ENCODE measurements at places on chromosomes 7 and 10. TPM values are rescaled to one million over a fixed set of nuclear protein-coding genes. Genes with fewer than 3 reads are reported as not detected.

Gene PITX3
- 0.23 TPM for total RNA-seq

Gene CTAGE8
- total RNA-seq = 0.85 TPM

Gene NPC1L1
- not detected for total RNA-seq

Gene GALNT17
- total RNA-seq = not detected

Gene KCNH2
- 0.23 TPM for total RNA-seq

Gene GRID1
- not detected for total RNA-seq

Gene GJD4
- not detected for total RNA-seq

Gene ELAPOR2
- total RNA-seq = 3.1 TPM

Gene KCP
- not detected for total RNA-seq

DNA sequence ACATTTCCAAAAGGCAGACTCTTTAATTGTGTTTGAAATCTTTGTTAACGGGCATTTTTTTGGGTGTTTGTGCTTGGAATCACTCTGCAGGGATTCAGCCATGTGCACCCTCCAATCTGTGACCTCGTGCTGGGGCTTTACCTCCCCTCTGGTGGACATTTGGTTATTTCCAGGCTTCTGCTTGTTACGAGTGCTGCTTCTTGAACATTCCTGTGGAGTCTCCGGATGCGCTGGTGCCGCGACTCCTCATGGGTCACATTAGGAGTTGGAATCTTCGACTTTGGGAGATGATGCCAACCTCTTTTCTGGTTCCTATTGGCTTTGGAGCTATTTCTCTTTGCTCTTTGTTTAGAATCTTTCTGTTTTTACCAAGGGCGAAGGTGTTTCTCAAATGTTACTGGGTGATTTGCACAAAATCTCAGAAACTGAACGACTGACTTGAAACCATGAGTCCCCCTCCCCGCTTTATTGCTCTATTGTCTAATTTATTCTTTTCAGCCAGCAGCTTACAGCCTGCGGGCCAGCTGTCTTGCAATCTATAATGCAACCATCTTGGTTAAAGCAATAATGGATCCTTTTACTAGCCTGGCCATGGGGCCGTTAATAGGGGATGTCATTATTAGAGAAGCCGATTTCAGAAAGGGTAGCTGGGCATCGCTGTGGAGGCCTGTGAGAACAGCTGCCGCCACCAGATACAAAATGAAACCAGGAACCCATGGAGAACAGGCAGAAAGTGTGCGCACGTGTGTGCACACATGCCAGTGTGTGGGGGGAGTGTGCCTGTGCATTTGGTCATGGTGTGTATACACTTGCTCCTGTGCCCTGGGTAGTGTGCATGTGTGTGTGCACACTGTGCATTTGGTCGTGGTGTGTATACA lies 9.9 kb upstream of the DPYSL4 start:
- DNase-seq = no peak

DNA sequence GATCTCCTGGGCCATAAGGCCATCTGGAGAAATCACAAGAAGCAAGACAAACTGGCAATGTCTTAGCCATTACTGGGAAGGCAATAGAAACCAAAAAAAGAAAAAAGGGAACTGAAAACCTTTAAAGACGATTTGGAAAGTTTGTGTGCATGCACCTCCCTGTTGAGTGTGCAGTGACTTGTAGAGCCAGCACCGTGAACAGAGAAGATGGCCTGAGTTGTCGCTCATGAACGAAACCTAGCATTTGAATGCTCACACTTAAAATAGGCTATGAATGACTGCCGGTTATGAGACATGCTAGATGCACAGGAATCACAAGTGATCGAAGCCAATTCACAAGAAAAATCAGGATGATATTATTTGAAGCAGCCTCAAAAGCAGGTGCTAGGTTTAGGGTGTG lies 151.3 kb upstream of the ADO start:
- DNase-seq = no peak

GRCh38 chr10:46317889-46318288 lies 31.1 kb downstream of the ANTXRL start:
- no peak for DNase-seq

- no peak for DNase-seq
Measured at GRCh38 chr10:124324451-124324850, 94.3 kb downstream of the OAT start.

DNA sequence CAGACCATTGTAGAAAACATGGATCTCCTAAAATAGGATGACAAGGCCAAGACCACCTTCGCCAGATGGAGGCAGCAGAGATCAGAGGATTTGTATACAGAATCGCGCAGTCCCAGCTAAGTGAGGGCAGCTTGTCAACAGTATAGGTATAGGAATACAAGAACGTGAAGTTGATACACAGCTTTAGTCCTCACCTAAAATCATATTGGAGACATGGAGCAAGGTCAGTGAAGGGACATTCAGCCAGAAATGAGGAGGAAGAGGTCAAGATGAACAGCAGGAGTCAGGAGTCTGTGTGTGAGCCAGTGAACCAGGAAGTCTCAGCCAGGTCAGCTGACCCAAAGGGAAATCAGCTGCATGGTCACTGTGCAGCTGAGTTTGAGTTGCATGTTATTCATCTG lies 263.4 kb upstream of the PRKCQ start:
- peak; percentile 33 for DNase-seq

- peak; percentile 26 for DNase-seq
Measured at GRCh38 chr7:73612598-73613269, 11.6 kb downstream of the MLXIPL start.

GRCh38 chr7:7018290-7018689 lies 164.1 kb upstream of the C1GALT1 start:
- no peak for DNase-seq

DNA sequence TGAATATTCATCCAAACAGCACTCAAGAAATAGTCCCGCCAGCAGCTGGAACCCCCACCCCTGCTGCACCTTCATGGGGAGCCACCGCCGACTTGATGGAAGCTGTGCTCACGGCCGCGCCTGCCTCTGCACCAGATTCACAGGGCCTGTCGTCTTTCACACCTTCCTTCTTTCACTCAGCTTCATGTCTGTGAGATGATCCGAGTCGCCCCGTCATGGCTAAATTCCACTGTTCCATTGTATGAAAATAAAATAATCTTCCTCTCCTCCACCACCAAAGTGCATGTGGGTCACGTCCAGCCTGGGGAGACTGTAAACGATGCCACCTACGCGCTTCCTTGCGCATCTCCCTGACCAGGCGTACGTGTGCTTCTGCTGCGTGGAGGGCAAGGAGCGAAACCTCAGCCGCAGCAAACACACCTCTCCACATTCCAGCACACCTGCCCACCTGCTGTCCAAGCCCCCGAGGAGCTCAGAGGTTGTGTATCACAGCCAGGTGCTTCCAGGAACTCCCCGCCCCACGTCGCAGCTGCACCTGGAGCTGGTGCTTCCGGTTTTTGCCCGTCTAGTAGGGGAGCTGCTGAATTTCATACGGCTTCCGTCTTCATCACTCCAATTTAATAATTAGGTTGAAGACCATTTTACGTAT lies 137.0 kb downstream of the PTPRN2 start:
- no peak for DNase-seq

- no peak for DNase-seq
Measured at GRCh38 chr7:21616796-21617436, 74.1 kb downstream of the DNAH11 start.

- DNase-seq = no peak
Measured at GRCh38 chr7:111363099-111363498, 199.2 kb downstream of the IMMP2L start.

DNA sequence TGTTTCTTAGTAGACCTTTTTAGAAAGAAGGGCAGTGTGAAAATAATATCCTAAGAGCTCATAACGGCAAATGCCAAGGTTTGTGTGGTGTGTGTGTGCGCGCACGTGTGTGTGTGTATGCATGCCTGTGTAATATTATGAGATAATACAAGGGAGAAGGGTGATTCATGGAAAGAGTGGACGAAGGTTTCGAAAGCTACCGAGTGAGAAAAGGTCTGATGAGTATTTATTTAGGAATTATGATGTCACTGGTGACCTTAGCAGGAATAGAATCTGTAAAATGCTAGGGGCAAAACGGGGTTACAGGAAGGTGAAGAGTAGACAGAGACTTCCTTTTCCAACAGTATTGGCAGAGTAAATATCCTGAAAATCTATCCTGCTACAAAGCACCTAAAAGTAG lies 107.3 kb downstream of the AHR start:
- DNase-seq = no peak

DNA sequence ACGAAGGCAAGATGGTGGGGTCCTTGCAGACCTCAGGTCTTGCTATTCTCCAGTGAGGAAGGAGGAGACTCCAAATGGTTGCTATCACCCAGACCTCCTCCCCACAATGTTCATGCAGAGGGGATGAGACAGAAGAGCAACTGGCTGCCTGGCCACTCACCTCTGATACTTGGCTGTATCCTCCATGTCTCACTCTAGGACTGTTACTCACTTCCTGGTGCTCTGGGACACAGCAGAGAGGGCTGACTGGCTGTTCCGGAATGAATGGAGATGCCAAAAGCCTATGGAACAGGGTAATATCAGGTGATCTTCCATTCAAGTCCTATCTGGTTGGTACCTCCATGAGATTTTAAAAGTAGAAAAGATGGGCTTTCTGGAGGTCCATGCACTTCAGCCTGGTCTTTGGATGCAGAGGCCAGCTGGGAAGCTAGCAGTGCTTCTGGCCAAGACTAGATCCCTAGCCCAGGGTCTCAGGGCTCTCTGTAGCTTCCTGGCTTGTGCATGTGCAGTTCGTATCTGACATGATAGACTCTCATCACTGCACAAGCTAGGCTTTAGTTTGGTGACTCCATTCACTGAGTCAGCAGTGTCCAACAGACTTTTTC lies 27.0 kb upstream of the ABI1 start:
- DNase-seq = no peak

DNA sequence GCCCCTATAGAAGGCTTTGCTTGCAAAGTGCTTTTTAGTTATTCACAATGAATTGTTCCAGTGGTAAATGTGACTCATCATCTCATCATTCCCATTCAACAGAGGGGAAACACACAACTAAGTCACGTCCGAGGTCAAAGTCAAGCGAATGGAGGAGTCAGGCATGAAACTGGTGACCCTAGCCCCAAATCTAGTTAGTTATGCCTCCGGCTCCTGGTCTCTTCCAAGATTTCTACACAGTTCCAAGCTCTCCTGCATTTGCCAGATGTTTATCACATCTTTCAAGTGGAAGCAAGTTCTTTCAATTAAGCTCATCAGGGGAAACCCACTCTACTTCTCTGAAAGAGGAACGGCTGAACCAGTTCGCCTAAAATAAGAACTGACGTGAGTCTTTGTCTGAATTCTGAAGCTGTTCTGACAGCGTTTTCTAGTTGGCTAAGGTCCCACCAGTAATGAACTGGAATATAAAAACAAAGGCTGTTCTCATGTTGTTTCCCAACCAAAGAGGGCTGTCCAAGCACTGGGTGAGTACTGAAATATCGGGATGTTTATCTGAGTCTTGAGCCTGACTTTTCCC lies 140.9 kb upstream of the NRBF2 start:
- DNase-seq = peak; percentile 7

DNA sequence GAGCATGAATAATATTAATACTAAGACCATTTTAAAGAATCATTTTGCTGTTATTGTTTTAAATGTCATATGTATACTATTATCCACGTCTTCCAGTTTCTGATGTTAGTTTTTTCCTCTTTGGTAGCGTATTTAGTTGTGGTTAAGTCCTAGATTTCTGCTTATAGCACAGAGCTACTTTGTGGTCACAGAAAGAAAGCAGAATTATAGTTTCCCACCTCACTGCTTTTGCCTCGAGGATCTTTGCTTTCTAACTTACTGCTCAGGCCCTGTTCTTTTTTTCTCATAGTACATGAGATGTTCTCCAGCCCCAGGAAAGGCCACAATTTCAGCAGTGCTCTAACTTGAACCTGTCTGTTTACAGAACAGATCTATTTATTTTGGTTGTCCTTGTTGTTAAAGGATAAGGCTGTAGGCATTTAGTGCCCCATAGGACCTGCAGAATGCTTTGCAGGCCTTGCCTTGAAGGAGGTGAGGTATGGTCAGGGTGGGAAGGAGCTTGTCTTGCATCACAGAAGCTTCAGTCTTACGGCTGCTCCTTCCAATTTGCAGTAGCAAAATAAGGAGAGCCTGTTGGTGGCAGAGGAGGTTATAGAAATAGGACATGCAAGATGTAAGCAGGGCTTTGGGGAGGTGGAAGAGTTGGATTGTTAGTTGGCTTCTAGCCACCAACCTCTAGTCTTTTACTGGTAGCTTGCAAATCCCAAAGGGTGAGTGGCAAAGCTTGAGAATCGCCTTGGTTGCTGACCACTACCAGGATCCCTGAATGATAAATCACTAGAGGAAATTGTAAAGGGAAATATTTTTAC lies 129.1 kb downstream of the LRRC4 start:
- no peak for DNase-seq

- no peak for DNase-seq
Measured at GRCh38 chr10:12848439-12849173, 152.9 kb downstream of the CCDC3 start.

GRCh38 chr7:74481458-74482196 lies 27.9 kb downstream of the GTF2IRD1 start:
- no peak for DNase-seq

GRCh38 chr7:66500087-66500486 lies 128.6 kb upstream of the KCTD7 start:
- peak; percentile 37 for DNase-seq

DNA sequence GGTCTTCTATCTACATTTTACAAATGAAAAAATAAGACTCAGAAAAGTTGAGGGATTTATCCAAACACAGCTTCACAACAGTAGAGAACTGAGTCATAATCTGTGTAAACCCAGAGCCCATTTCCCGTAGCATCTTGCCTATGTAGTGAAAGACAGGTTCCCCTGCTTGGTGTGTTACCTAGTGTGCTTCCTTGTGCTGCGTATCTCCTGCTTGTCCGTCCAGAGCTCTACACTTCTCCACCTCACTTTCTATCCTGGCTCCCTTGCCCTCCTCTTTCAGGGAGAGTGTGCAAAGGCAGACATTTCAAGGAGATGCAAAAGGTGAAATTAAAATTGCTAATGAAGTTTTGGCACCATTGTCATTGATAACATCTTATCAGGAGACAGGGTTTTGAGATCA lies 1.4 kb upstream of the ASNS start:
- no peak for DNase-seq

DNA sequence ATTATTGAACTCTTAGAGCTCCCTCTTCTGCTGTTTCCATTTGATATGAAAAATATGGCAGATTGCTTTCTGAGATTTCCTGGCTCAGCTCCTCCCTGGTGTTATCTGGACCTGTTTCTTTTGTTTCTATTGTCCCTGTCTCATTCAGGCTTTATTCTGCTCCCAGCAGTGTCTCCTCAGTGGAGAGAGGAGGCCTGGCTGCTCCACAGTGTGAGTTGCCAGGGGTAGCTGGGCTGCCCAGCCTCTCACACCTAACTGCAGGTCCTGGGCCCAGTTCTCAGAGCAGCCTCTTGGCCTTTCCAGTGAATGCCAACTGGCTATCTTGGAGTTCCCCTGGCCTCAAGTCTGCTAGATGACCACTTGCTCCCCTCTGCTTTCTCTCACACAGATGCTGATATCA lies 127.0 kb downstream of the VPS41 start:
- DNase-seq = no peak

DNA sequence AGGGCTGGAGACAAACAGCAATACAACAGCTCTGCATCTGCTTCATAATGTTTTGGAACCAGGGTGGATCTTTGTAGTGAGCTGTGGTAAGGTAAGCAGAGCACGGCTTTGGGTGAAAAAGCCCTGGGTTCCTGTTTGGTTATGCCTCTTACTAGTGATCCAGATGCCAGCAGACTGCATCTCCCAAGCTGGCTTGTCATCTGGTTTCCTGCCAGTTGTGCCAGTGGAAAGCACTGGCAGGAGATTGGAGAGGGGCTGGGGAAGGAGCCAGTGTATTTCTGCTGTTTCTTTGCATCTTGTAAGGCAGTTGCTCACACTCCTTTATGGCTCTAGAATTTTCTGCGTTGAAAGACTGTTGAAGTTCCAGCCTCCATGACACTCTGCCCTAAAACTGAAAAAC lies 137.6 kb downstream of the TSPAN12 start:
- DNase-seq = no peak
